NCI-H2081 (cell line): ENCODE measurements at places on chromosomes 2 and 18.

GRCh38 chr2:49978341-49978740, 824.0 kb upstream of the FSHR start:
- no peak for DNase-seq

DNA sequence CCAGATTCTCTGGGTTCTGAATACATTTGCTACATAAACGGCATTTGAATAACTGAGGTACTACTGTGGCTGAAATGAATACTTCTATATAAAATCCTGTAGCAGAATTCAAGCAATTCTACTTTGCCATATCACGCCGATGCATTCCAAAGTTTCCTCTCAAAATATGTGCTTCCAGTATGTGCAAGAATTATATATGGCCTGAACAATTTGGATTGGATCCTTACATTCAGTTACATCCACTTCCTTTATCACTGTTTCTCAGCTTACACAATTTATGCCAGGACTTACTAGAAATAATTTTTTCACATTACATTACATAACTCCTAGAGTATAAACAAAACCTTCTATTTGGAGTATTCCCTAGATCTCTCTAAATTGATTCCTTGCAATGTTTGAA, 46.3 kb upstream of the STAT4 start:
- DNase-seq = no peak

DNA sequence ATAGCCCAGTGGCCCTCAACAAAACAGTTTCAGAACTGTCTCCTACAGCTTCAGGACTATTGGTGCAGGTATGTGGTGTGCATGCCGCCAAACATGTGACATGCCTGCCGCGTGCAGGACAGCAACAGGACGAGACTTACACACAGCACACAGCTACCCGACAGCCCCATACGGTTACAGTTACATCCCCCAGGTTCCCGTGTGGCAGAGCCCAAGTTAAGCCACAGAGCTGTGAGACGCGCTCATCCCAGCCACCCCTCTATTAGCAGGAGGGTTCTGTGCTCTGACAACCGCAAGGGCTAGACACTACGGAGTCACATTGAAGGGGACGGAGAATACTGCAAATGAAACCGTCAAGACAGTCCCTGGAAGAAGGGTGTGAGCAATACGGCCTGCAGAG, 16.4 kb upstream of the TUBB6 start:
- no peak for DNase-seq

GRCh38 chr18:64203295-64203694, 54.4 kb upstream of the LINC00305 start:
- DNase-seq = no peak

DNA sequence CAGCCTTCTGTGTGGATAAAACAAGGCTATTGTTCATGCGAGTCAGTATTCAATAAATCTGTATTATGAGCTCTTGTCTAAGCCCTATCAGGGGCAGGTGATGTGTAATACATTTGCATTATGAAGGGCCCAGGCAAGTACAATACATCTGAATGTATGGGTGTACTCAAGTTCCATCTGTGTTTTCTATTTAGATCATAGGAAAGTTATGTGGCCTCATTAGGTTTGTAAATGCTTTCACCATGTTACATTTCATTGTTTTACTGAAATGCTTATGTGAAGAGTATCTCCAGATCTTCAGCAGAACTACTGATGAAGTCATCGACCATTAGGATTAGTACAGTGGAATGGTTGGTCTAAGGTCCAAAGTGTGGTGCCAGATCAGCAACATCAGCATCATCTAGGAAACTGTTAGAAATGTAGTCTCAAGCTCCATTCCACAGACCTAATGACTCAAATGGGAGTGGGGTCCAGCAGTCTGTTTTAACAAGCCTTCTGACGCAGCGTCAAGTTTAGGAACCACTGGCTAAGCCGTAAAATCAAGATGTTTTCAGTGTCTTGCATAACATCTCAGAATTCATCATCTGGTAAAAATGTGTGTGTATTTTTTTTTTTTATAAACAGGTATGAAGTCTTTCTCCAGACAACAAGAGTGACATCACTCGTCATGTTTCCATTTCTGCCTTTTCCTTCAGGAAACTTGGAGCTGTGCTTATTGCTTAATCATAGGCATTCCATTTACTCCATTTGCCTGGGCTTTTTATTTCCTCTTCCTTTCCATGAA, 80.5 kb downstream of the LYPD6 start:
- no peak for DNase-seq
